ENCODE measurements at places on chromosomes 6 and 20. TPM values are rescaled to one million over a fixed set of nuclear protein-coding genes. Genes with fewer than 3 reads are reported as not detected.

GRCh38 chr6:38508894-38509293, 130.8 kb downstream of the BTBD9 start:
- no peaks in the 10 kb centered on the region for H3K36me3 ChIP-seq
- DNase-seq: no peak
- no peak overlapping the region for H3K27ac ChIP-seq
- no peaks in the 10 kb centered on the region for H3K27me3 ChIP-seq

GRCh38 chr6:132812255-132812732, 2.1 kb upstream of the RPS12 start:
- H3K27me3 ChIP-seq: no peaks in the 10 kb centered on the region
- peaks cover 18% of the 10 kb centered on the region for H3K4me1 ChIP-seq
- peak overlapping the region; percentile 90 for H3K27ac ChIP-seq

DNA sequence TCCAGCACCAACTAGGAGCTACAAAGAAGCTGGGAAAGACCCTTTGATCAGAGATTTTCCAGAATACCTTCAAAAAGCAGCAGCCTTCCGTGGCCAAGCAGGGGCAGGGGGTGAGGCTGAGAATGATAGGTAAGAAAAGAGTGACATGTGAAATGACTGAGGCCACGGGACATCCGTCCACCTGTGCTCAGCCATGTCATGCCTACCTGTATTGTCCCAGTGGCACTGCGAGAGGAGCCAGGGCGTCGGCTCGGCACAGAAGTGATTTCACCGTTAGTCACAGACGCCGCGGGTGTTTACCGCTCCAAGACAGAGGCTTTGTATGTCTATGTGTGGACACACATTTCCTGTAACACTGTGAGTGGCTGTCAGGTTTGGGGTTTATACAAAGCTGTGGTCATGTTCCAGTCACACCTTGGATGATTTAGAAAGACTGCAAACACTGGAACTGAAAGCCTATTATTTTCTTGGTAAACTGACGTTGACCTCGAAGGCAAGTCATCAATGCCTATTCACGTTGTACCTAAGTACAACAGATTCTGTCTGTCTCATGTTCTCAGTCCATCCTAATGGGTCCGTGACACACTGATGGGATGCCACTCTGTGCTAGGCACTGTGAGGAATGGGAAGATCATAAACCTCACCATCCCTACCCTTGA, 32.1 kb upstream of the JAG1 start:
- DNase-seq: no peak
- H3K36me3 ChIP-seq: no peaks in the 10 kb centered on the region
- H3K4me1 ChIP-seq: no peaks in the 10 kb centered on the region
- H3K27ac ChIP-seq: no peak overlapping the region
- H3K4me3 ChIP-seq: no peak overlapping the region
- no peaks in the 10 kb centered on the region for H3K27me3 ChIP-seq

- H3K27ac ChIP-seq: peak overlapping the region; percentile 79
- H3K36me3 ChIP-seq: no peaks in the 10 kb centered on the region
- H3K4me1 ChIP-seq: peaks cover 14% of the 10 kb centered on the region
- peak overlapping the region; percentile 85 for H3K4me3 ChIP-seq
- no peaks in the 10 kb centered on the region for H3K27me3 ChIP-seq
Measured at GRCh38 chr6:144149558-144149893, 791 bp upstream of the STX11 start.

- H3K4me1 ChIP-seq: no peaks in the 10 kb centered on the region
- H3K27me3 ChIP-seq: no peaks in the 10 kb centered on the region
- DNase-seq: no peak
- H3K36me3 ChIP-seq: no peaks in the 10 kb centered on the region
- no peak overlapping the region for H3K4me3 ChIP-seq
Measured at GRCh38 chr6:140985679-140986275, 1146.9 kb upstream of the GJE1 start.

GRCh38 chr6:142321451-142321850, 19.6 kb downstream of the ADGRG6 start:
- H3K27me3 ChIP-seq: no peaks in the 10 kb centered on the region
- no peaks in the 10 kb centered on the region for H3K36me3 ChIP-seq
- peaks cover 7% of the 10 kb centered on the region for H3K4me1 ChIP-seq
- H3K27ac ChIP-seq: no peak overlapping the region
- no peak overlapping the region for H3K4me3 ChIP-seq
- no peak for DNase-seq

- H3K4me1 ChIP-seq: no peaks in the 10 kb centered on the region
- H3K27ac ChIP-seq: no peak overlapping the region
- H3K27me3 ChIP-seq: no peaks in the 10 kb centered on the region
- H3K4me3 ChIP-seq: no peak overlapping the region
- H3K36me3 ChIP-seq: no peaks in the 10 kb centered on the region
- DNase-seq: no peak
Measured at GRCh38 chr20:10812759-10813327, 139.0 kb upstream of the JAG1 start.

GRCh38 chr20:32470025-32470861, 112.1 kb downstream of the ASXL1 start:
- no peak overlapping the region for H3K4me3 ChIP-seq
- DNase-seq: peak; percentile 69
- no peaks in the 10 kb centered on the region for H3K27me3 ChIP-seq
- H3K36me3 ChIP-seq: no peaks in the 10 kb centered on the region

- H3K4me3 ChIP-seq: peak overlapping the region; percentile 15
- no peaks in the 10 kb centered on the region for H3K36me3 ChIP-seq
- H3K4me1 ChIP-seq: peaks cover 33% of the 10 kb centered on the region
- H3K27me3 ChIP-seq: no peaks in the 10 kb centered on the region
- H3K27ac ChIP-seq: no peak overlapping the region
Measured at GRCh38 chr6:1821164-1821512, 211.4 kb downstream of the FOXC1 start.

- H3K4me3 ChIP-seq: no peak overlapping the region
- no peaks in the 10 kb centered on the region for H3K27me3 ChIP-seq
- peaks cover 20% of the 10 kb centered on the region for H3K4me1 ChIP-seq
- peak; percentile 14 for DNase-seq
Measured at GRCh38 chr20:11229772-11230171, 556.0 kb upstream of the JAG1 start.

DNA sequence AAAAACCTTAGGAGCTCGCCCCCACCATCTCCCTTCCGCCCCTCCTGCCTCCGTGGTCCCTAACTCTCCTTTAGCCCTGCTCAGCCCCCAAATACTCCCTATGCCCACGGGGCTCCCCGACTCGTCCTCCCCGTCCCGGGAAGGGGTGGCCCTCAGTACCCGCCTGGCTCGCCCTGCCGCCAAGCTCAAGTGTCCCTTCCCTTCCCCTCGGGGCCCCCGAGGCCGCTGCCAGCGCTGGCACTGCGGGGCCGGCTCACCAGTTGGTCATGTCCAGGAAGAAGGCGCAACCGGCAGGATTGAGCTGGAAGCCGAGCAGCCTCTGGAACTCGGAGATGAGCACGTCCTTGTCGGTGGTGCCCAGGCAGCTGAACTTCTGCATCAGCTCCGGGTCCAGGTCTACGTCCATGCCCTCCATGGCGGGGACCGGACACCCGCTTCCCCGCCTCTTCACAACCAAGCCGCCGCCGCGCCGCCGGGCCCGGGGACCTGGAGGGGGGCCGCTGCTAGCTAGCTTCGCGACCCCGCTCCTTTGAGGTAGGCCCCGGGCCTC, 303 bp downstream of the ILRUN start:
- peaks cover 44% of the 10 kb centered on the region for H3K4me1 ChIP-seq
- peak overlapping the region; percentile 99 for H3K4me3 ChIP-seq
- peak overlapping the region; percentile 94 for H3K27ac ChIP-seq
- no peaks in the 10 kb centered on the region for H3K27me3 ChIP-seq
- no peaks in the 10 kb centered on the region for H3K36me3 ChIP-seq

DNA sequence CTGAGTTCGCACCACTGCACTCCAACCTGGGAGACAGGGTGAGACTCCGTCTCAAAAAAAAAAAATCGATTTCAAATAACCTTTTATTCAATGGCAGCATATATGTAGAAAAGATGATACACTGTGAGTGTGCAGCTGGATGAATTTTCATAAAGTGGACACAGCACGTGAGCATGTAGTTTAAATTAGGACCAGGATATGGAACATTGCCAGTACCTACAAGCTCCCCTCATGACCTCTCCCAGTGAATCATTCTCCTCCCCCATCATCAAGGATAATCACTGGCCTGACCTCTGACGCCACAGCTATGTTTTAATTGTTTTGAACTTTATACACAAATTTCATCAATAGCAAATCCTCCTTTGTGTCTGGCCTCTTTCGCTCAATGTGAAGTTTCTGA, 53.8 kb upstream of the HDAC2 start:
- no peaks in the 10 kb centered on the region for H3K27me3 ChIP-seq
- DNase-seq: no peak
- no peak overlapping the region for H3K4me3 ChIP-seq
- no peak overlapping the region for H3K27ac ChIP-seq
- H3K4me1 ChIP-seq: no peaks in the 10 kb centered on the region

DNA sequence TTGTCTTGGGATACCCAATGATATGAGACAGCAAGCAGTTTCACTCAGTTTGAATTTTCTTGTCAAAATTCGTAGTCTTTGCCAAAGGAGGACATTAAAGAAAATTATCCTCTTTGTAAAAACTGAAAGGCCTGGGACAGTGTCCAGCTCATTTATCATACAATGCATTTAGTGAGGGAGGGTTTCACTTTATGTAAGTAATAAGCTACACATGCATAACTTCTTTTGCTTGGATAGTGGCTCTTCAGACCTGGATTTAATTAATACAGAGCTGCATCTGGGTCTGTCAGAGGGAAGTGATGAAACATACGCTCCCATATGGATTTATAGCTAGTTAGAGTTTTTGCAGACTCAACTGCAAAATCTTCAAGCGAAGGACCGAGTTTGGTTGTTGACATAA, 175.6 kb downstream of the PHACTR1 start:
- H3K27ac ChIP-seq: no peak overlapping the region
- no peaks in the 10 kb centered on the region for H3K27me3 ChIP-seq
- no peak overlapping the region for H3K4me3 ChIP-seq
- no peak for DNase-seq
- no peaks in the 10 kb centered on the region for H3K36me3 ChIP-seq

Gene EYA2
- total RNA-seq: 0.32 TPM

Gene RNF217
- 13.6 TPM for total RNA-seq

All from heart right ventricle (tissue), 16 donors.